ENCODE measurements at places on chromosomes 7 and 10. TPM values are rescaled to one million over a fixed set of nuclear protein-coding genes. Genes with fewer than 3 reads are reported as not detected.

The LDB3 gene
- 0.09 TPM for total RNA-seq

- H3K36me3 ChIP-seq: no peaks in the 10 kb centered on the region
- H3K4me1 ChIP-seq: no peaks in the 10 kb centered on the region
- no peak overlapping the region for H3K27ac ChIP-seq
- no peak for DNase-seq
- H3K27me3 ChIP-seq: no peaks in the 10 kb centered on the region
- no peak overlapping the region for H3K4me3 ChIP-seq
Measured at GRCh38 chr10:15684768-15685167, 35.0 kb downstream of the ITGA8 start.

The OPN4 gene
- total RNA-seq: not detected

GRCh38 chr10:77977016-77977415 lies 50.5 kb upstream of the DLG5 start:
- no peak overlapping the region for H3K4me3 ChIP-seq
- DNase-seq: no peak
- 0 out of 2 replicates have a peak, but pooled peaks cover 3% of the 10 kb centered on the region for H3K36me3 ChIP-seq
- H3K4me1 ChIP-seq: no peaks in the 10 kb centered on the region
- no peak overlapping the region for H3K27ac ChIP-seq
- H3K27me3 ChIP-seq: no peaks in the 10 kb centered on the region

The SLC35B4 gene
- 18.2 TPM for total RNA-seq

GRCh38 chr10:91528080-91528479 lies 104.8 kb downstream of the PPP1R3C start:
- 0 out of 2 replicates have a peak, but pooled peaks cover 2% of the 10 kb centered on the region for H3K27me3 ChIP-seq
- H3K4me3 ChIP-seq: no peak overlapping the region
- no peaks in the 10 kb centered on the region for H3K36me3 ChIP-seq
- DNase-seq: no peak

The GFRA1 gene
- total RNA-seq: not detected

GRCh38 chr7:70376561-70377031 lies 755.3 kb upstream of the GALNT17 start:
- no peaks in the 10 kb centered on the region for H3K4me1 ChIP-seq
- no peaks in the 10 kb centered on the region for H3K27me3 ChIP-seq
- H3K36me3 ChIP-seq: no peaks in the 10 kb centered on the region
- no peak overlapping the region for H3K27ac ChIP-seq

- H3K4me1 ChIP-seq: peaks cover 14% of the 10 kb centered on the region
- no peak overlapping the region for H3K4me3 ChIP-seq
- no peak for DNase-seq
Measured at GRCh38 chr7:116545411-116545993, 20.7 kb downstream of the CAV1 start.

The NPSR1 gene
- total RNA-seq: not detected

DNA sequence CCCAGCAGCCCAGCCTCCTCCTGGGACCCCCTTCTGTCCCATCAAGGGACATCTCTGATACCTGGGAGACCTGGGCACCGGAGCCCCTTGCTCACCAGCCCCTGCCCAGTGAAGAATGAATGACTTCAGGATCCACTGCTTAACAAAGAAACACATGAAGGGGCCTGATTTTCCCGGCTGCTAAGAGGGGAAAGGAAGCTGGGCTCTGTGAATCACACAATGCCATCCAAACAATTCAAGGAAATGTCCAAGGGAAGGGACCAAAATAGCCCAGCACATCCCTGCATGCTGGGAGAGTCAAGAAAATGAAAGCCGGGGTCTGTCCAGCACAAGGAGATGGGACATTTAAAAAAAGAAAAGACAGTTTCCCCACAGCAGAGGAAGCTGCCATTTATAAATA lies 128.7 kb upstream of the JCAD start:
- no peak overlapping the region for H3K27ac ChIP-seq
- H3K4me1 ChIP-seq: peaks cover 52% of the 10 kb centered on the region
- DNase-seq: no peak

DNA sequence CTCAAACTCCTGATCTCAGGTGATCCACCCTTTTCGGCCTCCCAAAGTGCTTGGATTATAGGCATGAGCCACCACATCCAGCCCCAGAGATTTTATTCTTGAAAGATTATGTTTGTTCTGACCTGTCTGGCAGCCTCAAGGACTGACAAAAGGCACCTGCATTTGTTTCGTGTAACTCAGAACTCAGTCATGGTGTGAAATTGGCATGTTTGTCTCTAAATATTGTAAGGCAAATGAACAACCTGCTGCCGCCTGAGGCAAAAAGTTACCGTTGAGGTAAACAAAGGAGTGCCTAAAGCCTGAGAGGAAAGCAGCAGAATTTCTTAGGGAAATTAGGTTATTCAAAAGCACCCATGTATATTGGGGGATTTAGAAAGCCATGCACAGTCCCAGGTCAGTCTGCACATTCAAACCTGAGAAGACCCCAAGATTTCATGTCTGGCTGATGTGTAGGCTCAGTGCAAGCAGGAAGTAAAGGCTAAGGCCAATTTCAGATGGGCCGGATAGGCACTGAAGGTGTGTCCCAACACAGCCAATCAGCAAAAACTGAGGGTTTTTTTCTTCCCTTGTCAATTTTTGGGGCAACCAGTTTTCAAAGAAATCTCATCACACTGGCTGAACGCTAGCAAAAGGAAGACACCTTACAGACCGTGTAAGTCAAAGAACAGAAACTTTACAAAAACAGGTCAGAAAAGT lies 33.3 kb upstream of the HHEX start:
- H3K27ac ChIP-seq: no peak overlapping the region
- H3K4me3 ChIP-seq: no peak overlapping the region
- H3K36me3 ChIP-seq: no peaks in the 10 kb centered on the region
- no peak for DNase-seq
- H3K27me3 ChIP-seq: no peaks in the 10 kb centered on the region

DNA sequence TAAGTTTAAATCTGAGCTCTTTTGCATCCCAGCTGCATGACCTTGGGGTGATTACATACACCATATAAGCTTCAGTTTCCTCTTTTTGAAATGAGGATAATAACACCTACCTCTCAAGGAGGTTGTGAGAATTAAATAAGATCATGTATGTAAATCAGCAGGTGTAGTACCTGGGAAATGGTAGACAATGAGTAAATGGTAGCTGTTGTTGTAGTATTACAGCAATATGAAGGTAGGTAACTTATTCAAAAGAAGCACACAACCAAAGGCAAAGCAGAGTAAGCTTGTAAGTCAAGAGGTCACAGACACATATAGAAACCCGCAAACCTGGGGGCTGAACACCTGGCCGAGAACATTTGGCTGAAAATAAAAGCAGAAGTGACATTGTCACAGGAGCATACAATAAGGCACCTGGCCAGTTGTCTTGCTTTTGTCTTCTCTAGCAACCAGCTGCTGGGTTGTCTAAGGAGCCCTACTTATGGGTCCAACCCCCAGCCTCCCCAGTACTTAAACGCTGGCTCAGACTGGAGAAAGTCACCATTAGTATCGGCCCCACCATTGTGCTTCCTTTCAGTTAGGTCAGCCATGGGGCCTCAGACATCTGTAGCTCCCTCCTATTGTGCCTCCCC lies 203.6 kb upstream of the MKLN1 start:
- no peak overlapping the region for H3K4me3 ChIP-seq
- no peak overlapping the region for H3K27ac ChIP-seq
- H3K27me3 ChIP-seq: no peaks in the 10 kb centered on the region
- DNase-seq: no peak

DNA sequence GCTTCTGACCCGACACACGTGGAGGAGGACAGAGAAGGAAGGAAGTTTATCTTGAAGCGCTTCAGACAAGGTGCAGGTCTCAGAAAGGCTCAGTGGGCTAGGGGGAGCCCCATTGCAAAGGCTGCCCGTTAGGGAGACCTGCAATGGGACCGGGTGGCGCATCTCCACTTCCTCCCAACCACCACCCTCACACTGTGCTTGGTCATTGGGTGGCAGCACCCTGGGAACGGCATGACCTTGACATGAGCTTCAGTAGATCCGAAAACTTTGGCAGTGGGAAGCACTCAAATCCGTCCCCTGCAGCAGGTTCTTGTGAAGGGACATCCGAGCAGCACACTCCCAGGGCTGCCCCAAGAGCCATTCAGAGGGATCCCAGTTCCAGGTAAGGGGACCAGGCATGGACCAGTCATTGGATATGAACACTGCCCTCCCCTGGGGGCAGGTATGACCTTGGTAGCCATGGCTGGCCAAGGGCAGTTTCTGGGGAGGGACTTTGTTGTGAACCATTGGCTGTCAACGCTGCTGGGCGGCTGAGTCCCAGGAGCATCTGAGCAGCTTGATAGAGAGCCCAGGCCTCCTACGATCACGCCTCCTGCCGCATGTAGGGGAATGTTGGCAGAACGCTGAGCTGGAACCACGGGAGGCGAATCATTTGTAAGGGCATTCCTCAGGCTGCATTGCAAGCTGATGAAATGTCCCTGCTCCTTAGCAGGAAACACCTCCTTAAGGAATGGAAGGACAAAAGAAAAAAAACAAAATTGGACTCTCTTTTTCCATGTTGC lies 31.7 kb downstream of the GALNTL5 start:
- H3K27me3 ChIP-seq: no peaks in the 10 kb centered on the region
- no peaks in the 10 kb centered on the region for H3K36me3 ChIP-seq
- 0 out of 2 replicates have a peak, but pooled peaks cover 5% of the 10 kb centered on the region for H3K4me1 ChIP-seq
- H3K4me3 ChIP-seq: no peak overlapping the region
- DNase-seq: no peak

GRCh38 chr7:151999424-152000090 lies 25.9 kb upstream of the GALNT11 start:
- no peaks in the 10 kb centered on the region for H3K27me3 ChIP-seq
- DNase-seq: no peak
- no peak overlapping the region for H3K4me3 ChIP-seq
- H3K36me3 ChIP-seq: no peaks in the 10 kb centered on the region
- H3K27ac ChIP-seq: no peak overlapping the region
- no peaks in the 10 kb centered on the region for H3K4me1 ChIP-seq

The NPC1L1 gene
- total RNA-seq: 5.9 TPM

DNA sequence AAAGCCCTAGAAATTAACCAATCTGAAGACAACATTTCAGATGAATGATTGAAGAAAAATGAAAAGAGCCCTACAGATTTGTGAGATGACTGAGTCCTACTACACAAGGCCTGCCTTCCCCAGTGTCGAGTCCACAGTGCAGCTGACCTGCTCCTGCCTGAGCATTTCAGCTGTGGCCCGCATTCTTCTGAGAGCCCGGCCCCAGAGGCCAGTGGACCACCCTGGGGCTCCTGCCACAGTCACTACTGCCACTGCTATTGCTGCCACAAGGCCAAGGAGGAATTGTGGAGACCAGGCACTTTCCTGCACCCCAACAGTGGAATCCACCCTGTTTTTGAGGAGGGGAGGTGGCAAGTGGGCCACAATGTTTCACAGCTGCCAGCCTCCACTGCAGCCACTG lies 19.6 kb upstream of the ZNF735 start:
- H3K27me3 ChIP-seq: no peaks in the 10 kb centered on the region
- no peak overlapping the region for H3K27ac ChIP-seq
- H3K36me3 ChIP-seq: no peaks in the 10 kb centered on the region
- H3K4me3 ChIP-seq: no peak overlapping the region

DNA sequence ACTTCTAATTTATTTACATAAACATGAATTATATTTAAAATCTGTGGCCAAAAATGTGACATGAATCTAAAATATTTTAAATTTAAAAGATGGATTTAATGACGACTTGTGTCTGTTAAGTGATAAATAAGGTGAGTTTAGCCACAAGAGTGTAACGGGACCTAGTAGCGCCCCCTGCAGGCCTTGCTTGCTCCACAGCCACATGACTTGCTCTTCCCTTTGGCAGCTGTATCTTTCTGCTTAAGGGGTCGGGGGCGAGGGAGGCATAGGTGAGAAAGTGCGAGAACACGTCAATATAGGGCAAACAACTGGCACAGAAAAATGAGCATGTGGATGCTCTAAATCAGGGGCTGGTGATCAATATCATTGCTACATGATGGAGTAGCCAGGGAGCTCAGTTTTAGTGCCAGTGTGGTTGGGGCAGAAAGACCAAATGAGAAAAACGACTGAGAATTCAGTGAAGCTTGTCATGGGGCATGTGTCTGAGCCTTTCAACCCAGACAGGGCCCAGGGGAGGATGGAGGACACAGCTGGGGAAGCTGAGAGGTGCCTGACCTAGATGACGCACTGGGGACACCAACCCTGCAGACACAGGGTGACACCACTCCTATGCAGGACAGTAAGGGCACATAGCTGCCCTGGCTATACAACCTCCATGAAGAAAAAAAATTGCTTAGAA lies 49.8 kb downstream of the PAXIP1 start:
- no peaks in the 10 kb centered on the region for H3K4me1 ChIP-seq
- H3K36me3 ChIP-seq: peaks cover 5% of the 10 kb centered on the region
- H3K27ac ChIP-seq: no peak overlapping the region
- no peak for DNase-seq
- H3K27me3 ChIP-seq: no peaks in the 10 kb centered on the region

DNA sequence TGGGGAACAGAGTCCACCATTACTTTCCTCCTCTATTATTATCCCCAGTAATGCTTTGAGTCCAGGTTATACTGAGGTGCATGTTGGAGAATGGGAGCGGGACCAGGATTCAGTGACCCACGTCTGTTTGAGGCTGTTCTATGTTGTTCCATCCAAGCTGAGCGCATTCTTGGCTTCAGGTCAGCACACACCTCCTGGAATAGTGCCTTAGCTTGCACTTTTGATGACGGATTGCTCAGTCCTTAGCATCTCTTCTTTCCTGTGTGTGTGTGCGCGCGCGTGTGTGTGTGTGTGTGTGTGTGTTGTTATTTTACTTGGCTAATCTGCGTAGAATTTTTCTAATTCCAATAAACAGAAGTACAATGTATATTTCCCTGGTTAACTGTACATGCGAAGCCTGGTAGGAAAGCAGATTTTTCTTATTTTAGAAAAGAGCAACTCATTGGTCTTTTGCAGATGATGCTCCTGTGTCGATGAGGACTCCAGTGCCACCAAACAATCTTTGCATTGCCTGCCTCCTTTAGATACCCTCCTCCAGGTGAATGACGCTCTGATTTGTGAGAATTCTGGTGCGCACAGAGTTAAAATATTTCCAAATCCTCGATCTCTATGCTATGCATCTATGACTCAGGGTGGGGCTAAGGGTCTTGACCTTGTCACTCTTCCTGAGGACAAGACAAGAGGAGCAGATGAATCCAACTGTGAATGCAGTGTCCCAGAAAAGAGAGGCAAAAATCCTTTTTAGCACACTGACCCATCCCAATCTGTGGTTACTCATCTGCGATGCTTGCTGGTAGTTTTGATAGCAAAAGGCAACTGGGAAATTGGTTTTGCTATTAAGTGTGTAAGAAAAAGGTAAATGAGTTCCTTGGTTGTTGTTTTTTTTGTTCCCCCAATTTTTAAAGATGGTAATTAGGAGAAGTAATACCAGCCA lies 13.3 kb upstream of the CELF2 start:
- no peak for DNase-seq
- no peaks in the 10 kb centered on the region for H3K27me3 ChIP-seq
- no peaks in the 10 kb centered on the region for H3K36me3 ChIP-seq

- no peaks in the 10 kb centered on the region for H3K36me3 ChIP-seq
- H3K4me3 ChIP-seq: no peak overlapping the region
- no peak overlapping the region for H3K27ac ChIP-seq
- no peak for DNase-seq
- H3K27me3 ChIP-seq: no peaks in the 10 kb centered on the region
Measured at GRCh38 chr7:152967958-152968357, 208.4 kb downstream of the ACTR3B start.
